ENCODE measurements at places on chromosomes 4 and X. TPM values are rescaled to one million over a fixed set of nuclear protein-coding genes. Genes with fewer than 3 reads are reported as not detected.

The SHOX gene
- total RNA-seq = not detected

The TMSB15C gene
- 6.1 TPM for total RNA-seq

The CXCL11 gene
- total RNA-seq = not detected

The FGA gene
- total RNA-seq = not detected

The GPRIN3 gene
- 0.63 TPM for total RNA-seq

The SOWAHD gene
- not detected for total RNA-seq

The MFAP3L gene
- total RNA-seq = not detected

The TET2 gene
- 16.7 TPM for total RNA-seq

The ZNF185 gene
- total RNA-seq = 0.43 TPM

The SORCS2 gene
- not detected for total RNA-seq

Measured in Karpas-422 (cell line).